Heart right ventricle (tissue), 16 donors: ENCODE measurements at places on chromosomes 2 and 18. TPM values are rescaled to one million over a fixed set of nuclear protein-coding genes. Genes with fewer than 3 reads are reported as not detected.

GRCh38 chr2:232207174-232207573 lies 171.4 kb upstream of the ALPP start:
- no peaks in the 10 kb centered on the region for H3K36me3 ChIP-seq
- H3K27me3 ChIP-seq, result no peaks in the 10 kb centered on the region
- no peak for DNase-seq
- no peak overlapping the region for H3K27ac ChIP-seq
- no peaks in the 10 kb centered on the region for H3K4me1 ChIP-seq

SRD5A2 gene
- total RNA-seq, result not detected

SLC9A2 gene
- 0.05 TPM for total RNA-seq

DNA sequence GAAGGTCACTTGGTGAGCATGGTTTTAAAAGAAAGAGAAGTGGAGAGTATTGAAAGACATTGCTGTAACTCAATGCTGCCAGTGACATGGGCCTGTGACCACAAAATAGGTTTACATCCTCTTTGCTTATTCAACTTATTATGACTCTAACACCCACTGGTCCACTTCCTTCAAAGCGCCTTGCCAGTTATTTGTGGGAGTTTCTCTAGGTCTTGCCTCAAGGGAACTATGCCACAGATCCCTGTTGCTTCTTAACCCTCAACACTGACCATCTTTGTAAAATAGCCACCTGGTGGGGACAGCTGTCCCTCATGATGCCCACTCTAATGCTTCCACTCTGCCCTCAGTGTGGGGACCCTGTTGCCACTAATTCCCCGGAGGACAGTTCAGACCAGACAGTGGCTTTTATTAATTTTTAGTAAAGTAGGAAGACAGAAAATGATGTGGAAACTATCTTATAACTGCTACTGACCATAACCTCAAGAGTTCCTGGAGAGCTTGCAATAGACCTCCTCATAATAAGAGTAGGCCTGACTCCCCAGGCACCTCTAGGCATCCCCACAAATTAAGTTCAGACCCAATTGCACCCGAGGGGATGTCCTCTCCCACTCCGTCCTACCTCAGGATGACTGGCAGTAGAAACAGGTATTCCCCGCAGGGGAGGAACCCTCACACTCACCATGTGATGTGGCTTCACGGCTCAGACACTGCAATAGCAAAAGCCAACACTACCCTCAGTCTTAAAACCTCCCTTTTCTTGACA lies 31.3 kb upstream of the SLC25A52 start:
- no peaks in the 10 kb centered on the region for H3K4me1 ChIP-seq
- H3K27ac ChIP-seq, result no peak overlapping the region
- H3K27me3 ChIP-seq, result no peaks in the 10 kb centered on the region
- no peaks in the 10 kb centered on the region for H3K36me3 ChIP-seq
- H3K4me3 ChIP-seq, result no peak overlapping the region
- no peak for DNase-seq

DNA sequence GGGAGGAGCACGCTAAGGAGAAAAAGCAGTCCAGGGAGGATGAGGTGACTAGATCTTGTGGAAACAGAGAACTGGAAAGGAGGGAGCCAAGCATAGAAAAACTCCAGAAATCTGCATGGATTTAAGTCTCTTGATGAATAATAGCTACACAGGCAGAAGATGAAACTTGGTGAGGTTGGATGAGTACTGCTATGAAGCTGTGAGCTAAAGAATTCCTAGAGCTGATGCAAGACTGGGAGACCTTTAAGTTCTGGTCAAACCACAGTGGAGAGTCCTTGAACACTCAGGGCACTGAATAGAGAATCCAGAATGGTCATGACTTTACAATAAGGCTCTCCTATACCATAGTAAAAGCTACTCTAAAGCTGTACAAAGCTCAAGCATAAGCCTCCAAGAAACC lies 18.4 kb upstream of the PIEZO2 start:
- H3K27me3 ChIP-seq, result peaks cover 14% of the 10 kb centered on the region
- DNase-seq, result no peak
- no peaks in the 10 kb centered on the region for H3K36me3 ChIP-seq

STPG4 gene
- total RNA-seq, result not detected

- H3K4me1 ChIP-seq, result no peaks in the 10 kb centered on the region
- H3K27me3 ChIP-seq, result no peaks in the 10 kb centered on the region
- H3K36me3 ChIP-seq, result no peaks in the 10 kb centered on the region
These were observed 1.4 kb downstream of the PSME4 start for GRCh38 chr2:53969285-53969967.

DNA sequence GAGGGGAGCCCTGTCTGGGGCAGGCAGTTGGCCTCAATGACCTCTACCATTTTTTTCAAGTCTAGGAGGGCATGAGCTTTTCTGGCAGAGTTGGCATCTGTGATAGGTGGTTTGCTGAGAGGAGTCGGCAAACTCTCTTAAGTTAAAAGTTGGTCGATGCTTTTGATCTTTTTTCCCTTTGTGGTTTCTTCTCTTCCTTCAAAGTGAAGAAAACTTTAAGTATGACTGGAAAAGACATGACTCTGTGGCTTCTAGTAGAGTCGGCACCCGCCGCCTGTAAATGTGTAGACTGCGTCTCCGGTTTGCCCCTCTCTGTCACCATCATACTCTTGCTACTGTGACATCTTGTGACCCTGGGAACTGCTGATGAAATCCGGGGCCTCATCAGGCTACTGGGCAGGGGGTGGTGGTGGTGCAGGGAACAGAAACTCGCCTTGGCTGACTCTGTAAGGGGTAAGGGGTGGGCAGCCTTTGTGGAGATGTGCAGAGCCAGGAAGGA lies 21.1 kb downstream of the INPP5D start:
- peaks cover 30% of the 10 kb centered on the region for H3K36me3 ChIP-seq
- H3K4me3 ChIP-seq, result no peak overlapping the region
- no peak overlapping the region for H3K27ac ChIP-seq
- no peaks in the 10 kb centered on the region for H3K27me3 ChIP-seq

ITGA6 gene
- 45.3 TPM for total RNA-seq

DNA sequence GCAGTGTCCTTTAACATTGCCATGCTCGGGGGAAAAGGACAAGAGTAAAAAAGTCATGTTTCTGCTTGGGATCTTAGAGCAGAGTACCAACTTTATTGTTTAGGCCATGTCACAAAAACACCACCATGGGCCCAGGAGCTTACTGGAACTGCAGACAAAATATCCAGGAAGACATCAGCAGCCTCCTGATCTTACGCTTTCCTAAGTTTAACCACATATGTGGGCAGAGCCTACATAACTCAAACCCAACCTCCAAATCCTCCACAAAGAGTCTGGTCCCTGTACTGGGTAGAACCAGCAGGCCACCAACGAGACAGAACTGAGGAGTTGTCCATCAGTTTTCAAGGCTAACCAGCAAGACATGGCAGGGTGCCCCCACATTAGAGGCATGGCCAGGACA lies 10.3 kb downstream of the GALNT14 start:
- no peak overlapping the region for H3K4me3 ChIP-seq
- H3K4me1 ChIP-seq, result no peaks in the 10 kb centered on the region
- H3K27me3 ChIP-seq, result no peaks in the 10 kb centered on the region
- no peak for DNase-seq
- H3K27ac ChIP-seq, result no peak overlapping the region
- no peaks in the 10 kb centered on the region for H3K36me3 ChIP-seq

GRCh38 chr2:58606799-58607198 lies 365.7 kb upstream of the FANCL start:
- no peak overlapping the region for H3K4me3 ChIP-seq
- H3K4me1 ChIP-seq, result no peaks in the 10 kb centered on the region
- H3K27ac ChIP-seq, result no peak overlapping the region
- H3K27me3 ChIP-seq, result no peaks in the 10 kb centered on the region
- H3K36me3 ChIP-seq, result no peaks in the 10 kb centered on the region

- no peaks in the 10 kb centered on the region for H3K36me3 ChIP-seq
- no peak overlapping the region for H3K27ac ChIP-seq
- H3K27me3 ChIP-seq, result no peaks in the 10 kb centered on the region
- no peak for DNase-seq
These were observed 278.6 kb downstream of the DSC3 start for GRCh38 chr18:30763902-30764350.
